ENCODE measurements at places on chromosomes 16 and 17.

GRCh38 chr17:10360578-10360977 is 12.2 kb downstream of the MYH13 start:
- no peak for DNase-seq
- H3K4me3 ChIP-seq, result no peak overlapping the region
- H3K4me1 ChIP-seq, result no peaks in the 10 kb centered on the region
- no peak overlapping the region for H3K27ac ChIP-seq

- H3K27me3 ChIP-seq, result no peaks in the 10 kb centered on the region
- H3K36me3 ChIP-seq, result peaks cover 12% of the 10 kb centered on the region
- H3K27ac ChIP-seq, result peak overlapping the region; percentile 78
- peaks cover 40% of the 10 kb centered on the region for H3K4me1 ChIP-seq
These were observed 842 bp upstream of the LDAF1 start for GRCh38 chr16:21157632-21158031.

GRCh38 chr17:9842057-9842758 is 16.5 kb downstream of the GLP2R start:
- H3K4me3 ChIP-seq, result no peak overlapping the region
- H3K4me1 ChIP-seq, result no peaks in the 10 kb centered on the region
- H3K36me3 ChIP-seq, result no peaks in the 10 kb centered on the region
- H3K27me3 ChIP-seq, result no peaks in the 10 kb centered on the region
- DNase-seq, result no peak
- peak overlapping the region; percentile 43 for H3K27ac ChIP-seq

DNA sequence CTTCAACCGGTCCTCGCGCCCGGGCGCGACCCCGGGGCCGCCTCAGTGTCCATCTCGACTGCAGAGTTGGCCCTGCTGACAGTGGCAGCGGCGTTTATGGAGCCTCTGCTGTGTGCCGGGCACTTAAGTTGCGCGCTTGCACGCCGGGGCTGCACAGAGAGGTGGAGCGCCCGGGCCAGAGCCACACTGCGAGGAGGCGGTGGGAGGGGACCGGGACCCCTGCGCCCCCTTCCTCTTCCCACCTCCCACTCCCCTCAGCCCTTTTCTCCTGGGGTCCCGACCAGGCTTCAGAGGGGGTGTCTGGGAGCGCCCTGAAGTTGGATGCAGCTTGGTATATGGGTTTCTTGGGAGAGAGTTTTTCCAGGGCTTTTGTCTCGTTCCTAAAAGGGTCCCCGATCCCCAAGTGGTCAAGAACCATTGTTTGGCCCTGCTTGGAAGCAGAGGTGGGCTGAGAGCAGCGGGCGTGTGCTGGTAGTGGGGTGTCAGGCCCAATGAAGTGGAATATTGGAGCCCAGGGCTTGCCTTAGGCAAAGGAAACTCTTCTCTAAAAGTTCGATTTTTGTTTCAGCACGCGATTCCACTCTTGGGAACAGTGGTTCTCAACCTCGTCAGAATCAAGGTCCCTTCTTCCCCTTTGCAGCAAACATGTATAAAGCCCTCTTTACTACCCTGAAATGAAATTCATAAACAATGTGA is 605 bp downstream of the MRTFB start:
- peak overlapping the region; percentile 84 for H3K27ac ChIP-seq
- peaks cover 15% of the 10 kb centered on the region for H3K4me1 ChIP-seq
- no peak for DNase-seq
- H3K36me3 ChIP-seq, result no peaks in the 10 kb centered on the region

DNA sequence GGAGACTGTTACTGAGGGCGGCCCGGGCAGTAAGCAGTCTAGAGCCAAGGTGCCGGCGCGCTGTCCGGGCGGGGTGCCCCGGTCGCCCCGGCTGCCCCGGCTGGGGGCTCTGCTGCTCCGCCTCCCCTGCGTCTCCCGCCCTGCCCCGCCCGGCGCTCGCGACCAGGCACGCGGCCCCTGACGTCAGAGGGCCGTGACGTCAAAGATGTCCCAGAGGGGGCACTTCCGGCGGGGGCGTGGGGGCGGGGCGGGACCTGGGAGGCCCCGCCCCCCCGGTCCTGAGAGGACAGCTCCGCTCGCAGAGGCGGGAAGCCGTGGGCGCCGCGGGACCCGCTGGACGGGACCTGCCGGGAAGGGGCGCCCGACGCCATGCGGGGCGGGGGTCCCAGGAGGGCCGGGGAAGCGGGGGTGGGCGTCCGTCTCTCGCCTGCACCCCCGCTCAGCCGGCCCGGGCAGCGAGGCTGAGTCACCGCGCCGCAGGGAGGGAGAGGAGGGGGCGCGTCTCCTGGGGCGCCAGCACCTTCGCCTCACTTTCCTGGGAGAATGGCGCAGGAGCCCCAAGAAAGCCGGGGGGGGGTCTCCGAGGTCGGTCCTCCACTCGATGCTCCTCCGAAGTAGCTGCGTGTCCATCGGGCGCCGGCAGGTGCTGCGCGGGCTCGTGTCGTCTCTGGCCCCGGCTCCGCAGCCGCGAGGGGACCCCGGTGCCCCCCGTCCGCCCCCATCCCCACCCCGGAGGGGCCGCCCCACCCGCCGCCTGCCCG is 4.4 kb upstream of the HIC1 start:
- no peak overlapping the region for H3K27ac ChIP-seq
- H3K4me3 ChIP-seq, result peak overlapping the region; percentile 61
- peak; percentile 78 for DNase-seq

- H3K27ac ChIP-seq, result no peak overlapping the region
- no peak for DNase-seq
- no peaks in the 10 kb centered on the region for H3K27me3 ChIP-seq
- no peaks in the 10 kb centered on the region for H3K36me3 ChIP-seq
- H3K4me3 ChIP-seq, result no peak overlapping the region
These were observed 119.8 kb downstream of the CCT6B start for GRCh38 chr17:34841467-34841866.

Data from lower lobe of right lung (tissue), 2 donors.